Activated T-cell treated with anti-CD3 and anti-CD28 coated beads, Interleukin-2, amount 50 U/mL, for 72 hours (primary cell): ENCODE measurements at places on chromosomes 1 and 21. TPM values are rescaled to one million over a fixed set of nuclear protein-coding genes. Genes with fewer than 3 reads are reported as not detected.

- H3K4me3 ChIP-seq = no peak overlapping the region
- DNase-seq = no peak
- peaks cover 68% of the 10 kb centered on the region for H3K4me1 ChIP-seq
- no peaks in the 10 kb centered on the region for H3K27me3 ChIP-seq
- peaks cover 4% of the 10 kb centered on the region for H3K36me3 ChIP-seq
These were observed 1.6 kb upstream of the LY9 start for GRCh38 chr1:160794376-160794775.

DNA sequence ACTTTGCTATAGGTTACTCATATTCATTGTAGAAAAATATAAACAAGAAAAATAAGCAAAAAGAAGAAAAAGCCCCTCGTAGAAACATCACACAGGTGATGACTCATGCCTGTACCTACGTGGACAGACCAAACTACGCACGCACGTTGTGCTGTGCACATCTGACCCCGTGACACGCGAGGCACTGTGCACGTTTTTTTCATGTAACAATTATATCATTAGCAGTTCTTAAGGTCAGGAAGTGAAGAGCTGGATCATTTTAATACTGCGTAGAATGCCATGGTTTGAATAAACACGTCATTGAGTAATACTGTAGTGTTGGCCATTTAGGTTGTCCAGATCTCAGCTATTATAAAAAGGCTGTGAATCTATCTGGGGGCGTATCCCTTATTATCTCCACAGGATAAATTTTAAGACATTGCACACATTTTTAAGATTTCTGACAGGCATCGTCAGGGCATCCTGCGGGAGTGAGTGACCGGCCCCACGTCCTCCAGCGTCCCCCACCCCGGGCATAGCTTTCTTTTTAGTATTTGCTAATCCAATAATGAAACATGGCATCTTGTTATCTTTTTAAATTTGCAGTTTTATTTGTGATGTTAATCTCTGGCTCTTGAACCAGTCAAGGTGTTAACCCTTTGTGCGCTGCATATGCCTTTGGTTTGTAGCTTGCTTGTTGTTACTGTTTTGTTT is 23.4 kb upstream of the ADARB1 start:
- peaks cover 10% of the 10 kb centered on the region for H3K36me3 ChIP-seq
- DNase-seq = no peak
- H3K27me3 ChIP-seq = peaks cover 29% of the 10 kb centered on the region
- no peak overlapping the region for H3K4me3 ChIP-seq

DNA sequence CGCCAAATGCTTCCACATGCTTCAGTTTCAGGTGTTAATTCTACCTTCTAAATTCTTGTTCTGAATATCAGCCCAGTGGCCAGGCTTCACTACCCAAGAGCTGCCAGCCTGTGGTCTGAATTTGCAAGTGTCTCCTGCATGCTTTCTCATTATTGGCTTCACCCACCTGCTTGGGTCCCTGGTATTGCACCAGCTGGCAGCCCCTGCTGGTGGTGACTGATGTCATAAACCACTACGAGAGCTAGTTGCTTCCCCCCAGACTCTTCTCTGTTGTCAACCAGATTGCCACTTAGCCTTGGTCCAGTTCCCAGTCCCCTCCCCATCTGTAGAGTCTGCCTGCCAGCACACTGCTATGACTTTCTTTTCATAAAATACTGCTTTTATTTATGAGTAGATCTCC is 197.7 kb upstream of the DUSP10 start:
- peaks cover 4% of the 10 kb centered on the region for H3K36me3 ChIP-seq
- H3K27ac ChIP-seq = no peak overlapping the region
- no peak overlapping the region for H3K4me3 ChIP-seq
- H3K27me3 ChIP-seq = no peaks in the 10 kb centered on the region

- H3K27me3 ChIP-seq = no peaks in the 10 kb centered on the region
- peaks cover 10% of the 10 kb centered on the region for H3K36me3 ChIP-seq
- H3K4me3 ChIP-seq = no peak overlapping the region
- peaks cover 16% of the 10 kb centered on the region for H3K4me1 ChIP-seq
These were observed 123.0 kb downstream of the DYRK1A start for GRCh38 chr21:37489553-37489952.

- no peak overlapping the region for H3K4me3 ChIP-seq
- no peaks in the 10 kb centered on the region for H3K27me3 ChIP-seq
- H3K36me3 ChIP-seq = no peaks in the 10 kb centered on the region
- no peak for DNase-seq
- no peaks in the 10 kb centered on the region for H3K4me1 ChIP-seq
- H3K27ac ChIP-seq = no peak overlapping the region
These were observed 3.8 kb downstream of the TFF2 start for GRCh38 chr21:42346866-42347600.

DNA sequence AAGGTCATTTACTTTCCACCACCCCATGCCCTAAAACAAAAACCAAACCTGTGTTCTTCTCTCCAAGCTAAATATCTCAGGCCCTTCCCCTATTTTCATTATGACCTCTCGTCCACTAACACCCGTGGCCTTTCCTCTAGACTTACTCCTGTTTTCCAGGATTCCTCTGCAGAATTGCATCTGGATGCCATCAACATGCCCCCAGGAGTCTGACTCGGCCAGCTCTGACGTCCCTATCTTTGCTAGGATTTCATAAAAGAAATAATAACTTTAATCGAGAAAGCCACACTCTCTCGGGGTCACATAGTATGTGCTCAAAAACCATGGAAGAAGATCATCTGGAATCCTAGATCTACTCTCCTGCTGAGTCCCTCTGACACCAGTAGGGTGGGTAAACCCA is 13.5 kb downstream of the FAM89A start:
- H3K4me1 ChIP-seq = peaks cover 10% of the 10 kb centered on the region
- no peak overlapping the region for H3K27ac ChIP-seq
- no peaks in the 10 kb centered on the region for H3K36me3 ChIP-seq
- no peaks in the 10 kb centered on the region for H3K27me3 ChIP-seq
- H3K4me3 ChIP-seq = no peak overlapping the region
- no peak for DNase-seq

- no peak for DNase-seq
- no peak overlapping the region for H3K4me3 ChIP-seq
- H3K36me3 ChIP-seq = no peaks in the 10 kb centered on the region
- H3K27me3 ChIP-seq = peaks cover 37% of the 10 kb centered on the region
These were observed 138.3 kb upstream of the ETS2 start for GRCh38 chr21:38667291-38667870.

AQP10 gene
- not detected for total RNA-seq

FMO2 gene
- total RNA-seq = not detected

TNFRSF4 gene
- 268 TPM for total RNA-seq

TSPAN2 gene
- 2.1 TPM for total RNA-seq

BCAS2 gene
- 27.5 TPM for total RNA-seq
